Esophagus mucosa (tissue), 1 donor: ENCODE measurements at places on chromosomes 11 and 22. TPM values are rescaled to one million over a fixed set of nuclear protein-coding genes. Genes with fewer than 3 reads are reported as not detected.

The HORMAD2 gene
- not detected for total RNA-seq

The DLG2 gene
- total RNA-seq = 6.3 TPM

The MS4A6E gene
- not detected for total RNA-seq

The IGSF22 gene
- not detected for total RNA-seq

The DDX25 gene
- not detected for total RNA-seq

The PGR gene
- total RNA-seq = 0.12 TPM

The FIBIN gene
- total RNA-seq = 1.2 TPM

The MRGPRX4 gene
- not detected for total RNA-seq

The PLAAT5 gene
- total RNA-seq = 0.16 TPM

The PDE2A gene
- 6.0 TPM for total RNA-seq

The GNB1L gene
- 3.9 TPM for total RNA-seq

The DUSP8 gene
- 0.76 TPM for total RNA-seq

The MRGPRE gene
- total RNA-seq = not detected

The MFRP gene
- total RNA-seq = not detected

The IGLL5 gene
- total RNA-seq = 1.8 TPM

The FAU gene
- 758 TPM for total RNA-seq

The TANGO2 gene
- total RNA-seq = 10.6 TPM

The OR8D4 gene
- not detected for total RNA-seq

The IL17REL gene
- not detected for total RNA-seq

The NLRP10 gene
- total RNA-seq = not detected

The FERMT3 gene
- total RNA-seq = 2.4 TPM

The XPNPEP3 gene
- 14.3 TPM for total RNA-seq

The UCP3 gene
- 0.28 TPM for total RNA-seq

The HOATZ gene
- total RNA-seq = not detected

The OR6A2 gene
- total RNA-seq = 0.08 TPM

The MAP4K2 gene
- total RNA-seq = 5.4 TPM

The CUL5 gene
- total RNA-seq = 23.4 TPM

The TTLL12 gene
- total RNA-seq = 120 TPM

The HEPHL1 gene
- total RNA-seq = 13.0 TPM

The GSTT2B gene
- total RNA-seq = 6.5 TPM

The NAA40 gene
- total RNA-seq = 10.8 TPM

The FREY1 gene
- 0.56 TPM for total RNA-seq

The KDM4D gene
- 0.32 TPM for total RNA-seq

The SLC25A1 gene
- 78.5 TPM for total RNA-seq

The CECR2 gene
- total RNA-seq = 0.40 TPM

The SLC22A6 gene
- total RNA-seq = not detected
